ENCODE measurements at places on chromosomes 3 and 15.

DNA sequence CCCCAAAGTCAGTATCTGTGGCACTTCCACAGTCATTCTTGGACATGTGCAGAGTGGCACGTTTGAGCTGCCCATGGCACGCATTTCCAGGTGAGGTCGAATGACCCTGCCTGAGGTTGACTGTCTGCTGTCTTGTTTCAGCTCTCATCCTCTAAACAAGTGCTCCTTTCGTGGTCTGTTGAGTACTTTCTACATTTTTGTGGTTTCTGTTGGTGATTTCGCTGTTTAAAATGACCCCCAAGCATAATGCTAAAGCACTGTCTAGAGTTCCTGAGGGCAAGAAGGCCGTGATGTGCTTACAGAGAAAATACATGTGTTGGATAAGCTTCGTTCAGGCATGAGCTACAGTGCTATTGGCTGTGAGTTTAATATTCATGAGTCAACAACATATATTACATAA lies 40.0 kb upstream of the SAMMSON start:
- no peak overlapping the region for H3K4me3 ChIP-seq
- no peaks in the 10 kb centered on the region for H3K36me3 ChIP-seq
- no peak overlapping the region for H3K27ac ChIP-seq
- H3K4me1 ChIP-seq, result no peaks in the 10 kb centered on the region
- no peak for DNase-seq
- H3K27me3 ChIP-seq, result no peaks in the 10 kb centered on the region

- H3K4me1 ChIP-seq, result no peaks in the 10 kb centered on the region
- H3K4me3 ChIP-seq, result no peak overlapping the region
- peak; percentile 50 for DNase-seq
- H3K36me3 ChIP-seq, result no peaks in the 10 kb centered on the region
- H3K27ac ChIP-seq, result no peak overlapping the region
- no peaks in the 10 kb centered on the region for H3K27me3 ChIP-seq
Observed at GRCh38 chr3:52339612-52340011, 23.5 kb downstream of the DNAH1 start.

DNA sequence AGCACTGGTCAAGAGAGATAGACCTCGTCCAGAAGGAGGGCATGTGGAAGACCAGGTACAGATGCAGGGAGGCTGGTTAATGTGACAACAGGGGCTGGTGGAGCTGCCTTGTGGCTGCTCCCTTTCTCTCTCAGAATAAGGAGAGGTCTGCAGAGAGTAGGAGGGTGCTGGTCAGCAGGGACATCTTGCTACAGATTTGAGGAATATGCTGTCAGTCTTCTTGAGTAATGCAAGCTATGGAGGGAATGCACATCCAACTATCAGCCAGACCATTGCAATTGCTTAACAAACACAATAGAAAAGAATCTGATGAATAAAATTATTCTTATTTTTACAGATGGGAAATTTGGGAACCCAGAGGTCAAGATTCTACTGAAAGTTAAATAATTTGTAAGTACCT lies 20.3 kb upstream of the SIAH2 start:
- no peak overlapping the region for H3K27ac ChIP-seq
- no peaks in the 10 kb centered on the region for H3K36me3 ChIP-seq
- no peaks in the 10 kb centered on the region for H3K27me3 ChIP-seq
- no peak overlapping the region for H3K4me3 ChIP-seq

DNA sequence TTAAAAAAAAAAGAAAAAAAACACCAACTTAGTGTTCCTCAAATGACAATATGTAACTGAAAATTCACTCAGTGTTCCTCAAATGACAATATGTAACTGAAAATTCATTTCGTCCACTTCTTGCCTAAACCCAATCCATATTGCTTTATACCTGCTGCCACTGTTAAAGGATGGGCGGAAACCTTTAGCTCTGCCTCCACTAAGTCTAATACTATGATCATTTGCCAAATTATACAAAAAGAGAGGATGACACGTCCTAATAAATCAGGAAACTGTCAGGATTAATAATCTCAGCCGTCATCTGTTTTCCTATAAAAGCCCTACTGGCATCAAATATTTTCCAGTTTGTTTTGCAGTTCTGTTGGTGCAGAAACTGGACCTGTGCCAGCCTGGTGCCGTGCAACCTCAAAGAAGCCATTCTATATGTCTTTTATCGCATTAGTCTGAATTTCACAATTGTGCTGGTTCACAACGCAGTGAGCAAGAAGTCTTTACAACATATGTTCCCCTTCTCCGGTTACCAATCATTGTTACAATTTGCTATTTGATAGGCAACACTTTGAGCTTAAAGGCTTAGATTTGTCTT lies 160.4 kb upstream of the KCNH8 start:
- no peak for DNase-seq
- no peaks in the 10 kb centered on the region for H3K27me3 ChIP-seq
- no peaks in the 10 kb centered on the region for H3K36me3 ChIP-seq
- H3K4me3 ChIP-seq, result no peak overlapping the region
- H3K4me1 ChIP-seq, result no peaks in the 10 kb centered on the region

DNA sequence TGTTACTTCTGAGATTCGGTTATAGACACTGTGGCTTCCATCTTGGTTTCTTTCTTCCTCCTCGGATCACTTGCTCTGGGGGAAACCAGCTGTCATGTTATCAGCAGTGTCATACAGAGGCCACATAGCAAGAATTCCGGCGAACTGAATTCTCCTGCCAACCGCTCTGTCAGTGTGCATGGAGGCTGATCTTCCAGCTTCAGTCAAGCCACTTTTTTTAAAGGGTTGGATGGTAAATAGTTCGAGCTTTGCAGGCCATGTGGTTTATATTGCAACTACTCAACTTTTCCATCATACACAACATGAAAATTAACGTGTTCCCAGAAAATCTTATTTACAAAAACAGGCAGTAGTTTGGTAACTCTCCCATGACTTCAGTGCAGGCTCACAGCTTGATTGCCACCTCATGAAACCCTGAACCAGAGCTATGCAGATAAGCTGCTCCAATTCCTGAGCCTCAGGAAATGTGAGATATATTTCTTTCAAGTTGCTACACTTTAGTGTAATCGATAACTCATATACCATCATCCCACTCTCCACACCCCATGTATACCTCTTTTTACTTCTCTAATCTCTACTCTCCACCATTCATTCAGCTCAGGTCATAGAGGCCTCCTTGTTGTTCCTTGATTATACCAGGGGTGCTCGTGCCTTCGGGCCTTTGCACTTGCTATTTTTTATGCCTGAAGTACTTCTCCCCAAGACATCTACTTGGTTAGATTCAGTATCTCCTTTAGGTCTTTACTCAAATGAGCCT lies 7.2 kb downstream of the RPL22L1 start:
- H3K4me3 ChIP-seq, result no peak overlapping the region
- peaks cover 2% of the 10 kb centered on the region for H3K36me3 ChIP-seq
- H3K27me3 ChIP-seq, result no peaks in the 10 kb centered on the region
- peak; percentile 78 for DNase-seq
- no peaks in the 10 kb centered on the region for H3K4me1 ChIP-seq

GRCh38 chr3:9986230-9986725 lies 363 bp downstream of the EMC3 start:
- peak overlapping the region; percentile 92 for H3K4me3 ChIP-seq
- no peak overlapping the region for H3K27ac ChIP-seq
- H3K27me3 ChIP-seq, result no peaks in the 10 kb centered on the region

DNA sequence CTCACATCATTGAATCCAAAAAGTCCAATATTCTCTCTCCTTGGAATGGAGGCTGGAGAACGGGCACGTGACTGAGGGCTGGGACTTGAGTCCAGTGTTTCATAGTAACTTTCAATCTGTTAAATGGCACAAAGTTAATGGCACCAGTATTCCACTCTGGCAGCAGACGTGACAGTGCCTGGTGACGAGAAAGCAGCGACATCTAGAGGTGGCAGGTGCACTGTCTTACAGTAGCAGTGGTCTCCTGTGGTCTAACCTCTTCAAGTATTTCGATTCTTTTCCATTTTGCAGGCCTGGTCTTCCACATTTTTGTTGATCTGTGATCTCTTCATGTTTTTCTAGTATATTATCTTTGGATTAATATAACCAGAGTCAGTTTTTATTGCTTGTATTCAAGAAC lies 107.1 kb downstream of the OXSM start:
- no peaks in the 10 kb centered on the region for H3K36me3 ChIP-seq
- no peak overlapping the region for H3K27ac ChIP-seq
- no peak overlapping the region for H3K4me3 ChIP-seq
- no peaks in the 10 kb centered on the region for H3K27me3 ChIP-seq
- H3K4me1 ChIP-seq, result no peaks in the 10 kb centered on the region

- no peaks in the 10 kb centered on the region for H3K36me3 ChIP-seq
- no peak overlapping the region for H3K4me3 ChIP-seq
- H3K27me3 ChIP-seq, result no peaks in the 10 kb centered on the region
- no peak overlapping the region for H3K27ac ChIP-seq
Observed at GRCh38 chr15:70390723-70391122, 293.0 kb upstream of the TLE3 start.

DNA sequence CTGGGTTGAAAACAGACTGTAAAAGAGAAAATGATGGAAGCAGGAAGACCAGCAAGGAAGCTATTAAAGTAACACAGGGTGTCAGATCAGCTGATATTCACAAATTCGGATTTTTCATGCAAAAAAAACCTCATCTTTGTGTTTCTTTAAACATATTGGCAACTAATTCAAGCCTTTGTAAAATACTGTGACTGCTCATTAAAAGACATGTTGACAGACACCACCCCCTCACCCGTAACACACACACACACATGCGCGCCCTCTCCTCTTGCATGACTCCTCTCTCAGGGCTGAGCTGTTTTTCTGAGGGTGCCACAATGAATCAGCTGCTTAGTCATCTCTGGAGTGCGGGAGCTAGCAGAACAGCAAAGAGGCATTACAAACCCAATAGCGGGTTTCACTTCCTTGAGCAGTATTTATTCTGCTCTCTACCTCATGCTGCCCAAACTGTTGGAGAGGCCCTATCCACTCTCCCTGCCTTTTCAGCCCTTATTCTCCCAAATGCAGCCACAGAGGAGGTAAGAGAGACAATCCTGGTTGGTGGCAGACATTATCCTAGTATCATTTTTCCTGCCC lies 35.8 kb upstream of the CCDC80 start:
- peak overlapping the region; percentile 62 for H3K27ac ChIP-seq
- H3K36me3 ChIP-seq, result no peaks in the 10 kb centered on the region
- peak; percentile 78 for DNase-seq
- H3K4me3 ChIP-seq, result no peak overlapping the region
- peaks cover 28% of the 10 kb centered on the region for H3K4me1 ChIP-seq

DNA sequence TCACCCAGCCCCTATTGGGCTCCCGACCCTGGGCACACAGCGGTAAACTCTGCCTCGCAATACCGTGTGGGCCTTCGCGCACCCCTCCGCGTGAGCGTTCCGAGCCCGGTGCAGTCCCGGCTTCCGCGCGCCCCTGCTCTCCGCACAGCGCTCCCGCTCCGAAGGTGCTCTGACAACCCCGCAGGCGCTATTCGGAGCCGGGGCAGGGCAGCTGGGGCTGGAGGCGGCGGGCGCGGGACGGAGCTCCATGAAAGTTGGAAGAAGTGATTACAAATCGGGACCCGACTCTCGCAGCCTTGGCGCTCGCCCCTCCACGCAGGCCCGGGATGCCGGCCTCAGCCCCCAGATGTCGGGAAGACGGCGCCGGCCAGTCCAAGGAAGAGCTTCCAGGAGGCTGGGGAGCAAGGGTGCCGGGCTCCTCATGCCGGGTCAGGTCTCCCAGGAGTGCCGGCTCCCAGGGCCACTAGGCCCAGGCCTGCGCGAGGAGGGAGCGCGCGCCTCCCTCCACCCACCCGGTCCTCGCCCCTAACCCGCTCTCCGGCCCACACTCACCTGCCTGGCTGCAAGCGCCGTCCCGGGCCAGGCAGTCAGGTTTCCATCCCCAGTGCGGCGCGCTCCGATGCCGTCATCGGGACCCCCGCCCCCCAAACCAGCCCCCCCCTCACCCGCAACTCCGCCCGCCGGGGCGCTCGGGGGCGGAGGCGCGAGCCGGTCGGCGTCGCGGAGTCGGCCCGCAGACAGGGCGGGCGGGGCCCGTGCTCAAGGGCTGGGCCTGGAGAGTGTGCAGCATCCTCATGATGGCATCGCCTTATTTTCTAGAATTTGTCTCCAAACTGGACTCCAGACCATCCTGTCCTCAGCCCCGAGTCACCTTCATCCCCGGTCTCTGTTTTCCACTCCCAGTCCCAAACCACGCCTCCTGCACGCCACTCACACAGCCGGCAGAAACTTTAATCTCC lies at the start of gene KIF7:
TSS of gene KIF7 (minus strand) at position 621 of the 959 bp plus-strand sequence. CDS start 2,537 bp downstream, outside the sequence.
- H3K27ac ChIP-seq, result no peak within 1 kb of the TSS
- H3K27me3 ChIP-seq, result peaks cover 4% of the 10 kb centered on the region
- H3K4me3 ChIP-seq, result peak within 1 kb of the TSS; percentile 86
- peak; percentile 13 for DNase-seq

DNA sequence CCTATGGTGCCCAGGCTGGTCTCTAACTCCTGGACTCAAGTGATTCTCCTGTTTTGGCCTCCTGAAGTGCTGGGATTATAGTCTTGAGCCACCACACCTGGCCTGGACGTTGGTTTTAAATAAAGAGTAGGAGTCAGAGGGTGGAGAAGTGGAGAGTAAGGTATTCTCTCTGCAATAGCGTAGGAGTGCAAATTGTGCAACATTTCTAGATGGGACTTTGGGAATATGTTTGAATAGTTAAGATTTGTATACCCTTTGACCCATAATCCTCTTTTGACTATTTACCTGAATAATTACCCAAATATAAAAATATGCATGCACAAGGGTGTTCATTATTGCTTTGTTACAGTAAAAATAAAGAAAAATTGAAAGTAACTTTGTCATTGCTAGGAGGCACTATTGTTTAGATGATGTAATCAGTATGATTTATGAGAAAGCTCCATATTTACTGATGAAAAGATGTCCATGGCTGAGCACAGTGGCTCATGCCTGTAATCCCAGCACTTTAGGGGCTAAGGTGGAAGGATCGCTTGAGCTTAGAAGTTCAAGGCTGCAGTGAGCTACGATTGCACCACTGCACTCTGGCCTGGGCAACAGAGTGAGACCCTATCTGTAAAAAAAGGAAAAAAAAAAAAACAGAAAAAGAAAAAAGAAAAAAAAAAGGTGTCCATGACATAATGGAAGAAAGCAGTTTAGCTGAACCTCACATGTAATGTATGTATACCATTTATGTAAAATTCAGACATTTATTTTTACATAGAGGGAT lies 15.1 kb upstream of the XYLB start:
- H3K4me1 ChIP-seq, result no peaks in the 10 kb centered on the region
- DNase-seq, result no peak
- no peak overlapping the region for H3K4me3 ChIP-seq
- H3K27me3 ChIP-seq, result no peaks in the 10 kb centered on the region
- no peaks in the 10 kb centered on the region for H3K36me3 ChIP-seq

DNA sequence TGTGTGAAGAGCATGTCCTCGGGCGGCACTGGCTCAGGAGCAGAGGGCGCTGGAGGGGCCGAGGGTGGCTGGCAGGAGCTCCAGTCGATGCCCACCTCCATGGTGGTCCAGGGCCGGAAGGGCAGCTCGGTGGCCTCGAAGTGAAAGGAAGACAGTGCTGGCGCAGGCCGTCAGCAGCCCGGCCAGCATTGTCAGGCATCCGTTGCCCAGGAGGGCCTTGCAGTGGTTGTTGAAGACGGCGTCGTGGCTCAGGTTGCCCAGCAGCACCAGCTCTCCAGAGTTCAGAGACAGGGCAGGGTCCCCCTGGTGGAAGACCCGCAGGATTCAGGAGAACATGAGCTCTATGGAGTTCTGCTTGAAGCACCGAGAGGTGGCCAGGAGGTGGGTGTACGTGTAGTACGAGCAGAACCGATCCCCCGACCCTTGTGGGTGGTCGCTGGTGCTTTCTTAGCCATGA lies 16.5 kb upstream of the SIAH2 start:
- H3K27me3 ChIP-seq, result no peaks in the 10 kb centered on the region
- no peak overlapping the region for H3K4me3 ChIP-seq
- no peaks in the 10 kb centered on the region for H3K36me3 ChIP-seq
- H3K27ac ChIP-seq, result no peak overlapping the region
- no peaks in the 10 kb centered on the region for H3K4me1 ChIP-seq

- no peaks in the 10 kb centered on the region for H3K27me3 ChIP-seq
- H3K36me3 ChIP-seq, result no peaks in the 10 kb centered on the region
- DNase-seq, result no peak
- H3K4me1 ChIP-seq, result no peaks in the 10 kb centered on the region
Observed at GRCh38 chr3:69856965-69857705, 117.9 kb downstream of the MITF start.

- H3K27me3 ChIP-seq, result no peaks in the 10 kb centered on the region
- H3K4me3 ChIP-seq, result peak overlapping the region; percentile 6
Observed at GRCh38 chr15:58770519-58770856, 614 bp upstream of the MINDY2 start.

All from trophoblast cell (in vitro differentiated cells and primary cell).